Activated T-helper 2 cell treated with anti-CD3 and anti-CD28 coated beads, Interferon-gamma antibody, Interleukin-2, Interleukin-4, amounts not matched to agents 10 μg/mL and 5 μg/mL and 100 μg/mL, durations not matched to agents 14 hours and 24 hours and 36 hours (primary cell): ENCODE measurements at places on chromosomes 16 and 17. TPM values are rescaled to one million over a fixed set of nuclear protein-coding genes. Genes with fewer than 3 reads are reported as not detected.

Gene SEPTIN12
- not detected in 2 replicates for total RNA-seq

DNA sequence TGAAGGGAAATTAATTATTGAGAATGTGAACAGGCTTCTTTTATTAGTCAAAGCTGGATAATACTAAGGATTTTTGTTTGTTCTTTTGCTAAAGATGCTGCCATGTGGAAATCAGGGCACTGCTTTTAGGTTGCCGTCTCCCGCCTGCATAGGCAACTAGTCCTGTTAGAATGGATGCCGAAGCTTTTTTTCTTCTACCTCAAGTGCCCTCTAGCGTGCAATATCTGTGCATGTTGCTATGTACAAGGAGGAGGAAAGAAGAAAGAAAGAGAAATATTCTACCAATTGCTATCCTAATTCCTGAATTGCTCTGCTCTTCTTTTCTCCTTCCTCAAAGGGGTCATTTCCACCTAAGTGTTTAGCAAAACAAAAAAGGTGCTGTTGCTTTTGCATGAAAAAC, 5.2 kb upstream of the CDH8 start:
- no peak overlapping the region for H3K4me3 ChIP-seq
- H3K36me3 ChIP-seq = no peaks in the 10 kb centered on the region
- H3K4me1 ChIP-seq = no peaks in the 10 kb centered on the region
- no peak overlapping the region for H3K27ac ChIP-seq

Gene IGSF6
- not detected in 2 replicates for total RNA-seq

DNA sequence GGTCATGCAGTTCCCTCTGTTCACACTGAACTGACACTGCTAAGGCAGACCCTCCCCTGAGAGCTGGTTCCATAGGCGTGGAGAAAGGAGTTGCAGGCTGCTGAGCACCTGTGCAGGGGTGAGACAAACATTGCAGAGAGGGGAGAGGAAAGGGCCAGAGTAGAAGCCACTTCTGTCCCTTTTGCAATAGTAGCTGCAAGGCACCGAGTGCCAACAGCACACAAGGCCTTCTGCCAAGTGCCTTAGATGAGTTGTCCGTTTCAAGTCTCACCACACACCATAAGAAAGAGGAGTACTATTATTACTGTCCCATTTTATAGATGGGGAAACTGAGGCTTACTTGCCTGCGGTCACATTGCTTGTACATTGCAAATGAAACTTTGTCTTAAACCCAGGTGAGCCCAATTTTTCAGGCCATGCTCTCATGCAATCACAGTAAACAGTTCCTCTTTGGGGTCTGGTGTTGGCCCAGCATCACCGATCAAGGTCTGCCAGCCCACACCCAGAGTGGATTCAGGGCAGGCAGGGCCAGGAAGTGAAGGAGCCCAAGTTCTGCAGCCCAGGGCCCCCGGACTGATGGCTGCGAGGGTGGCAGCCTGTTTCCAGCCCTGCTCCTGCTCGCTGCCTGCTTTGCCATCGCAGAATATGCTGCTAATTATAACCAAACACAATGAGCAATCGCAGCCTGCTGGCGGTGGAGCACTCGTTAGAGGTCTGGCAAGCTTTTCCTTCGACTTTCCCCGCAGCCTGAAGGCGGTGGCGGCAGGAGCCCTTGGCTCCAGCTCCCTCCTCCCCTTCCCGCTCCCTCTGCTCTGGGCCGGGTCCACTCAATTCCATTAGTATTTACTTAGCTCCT, 36.8 kb upstream of the DYNLL2 start:
- DNase-seq = no peak
- no peak overlapping the region for H3K27ac ChIP-seq
- no peaks in the 10 kb centered on the region for H3K36me3 ChIP-seq
- peaks cover 20% of the 10 kb centered on the region for H3K27me3 ChIP-seq
- H3K4me1 ChIP-seq = no peaks in the 10 kb centered on the region

GRCh38 chr16:56225017-56225742, 33.9 kb downstream of the GNAO1 start:
- H3K4me1 ChIP-seq = peaks cover 23% of the 10 kb centered on the region
- no peaks in the 10 kb centered on the region for H3K36me3 ChIP-seq
- no peak for DNase-seq
- no peak overlapping the region for H3K27ac ChIP-seq

Gene ALDH3A1
- not detected in 2 replicates for total RNA-seq

GRCh38 chr16:58098207-58099096, 30.7 kb downstream of the CFAP20 start:
- peaks cover 7% of the 10 kb centered on the region for H3K4me1 ChIP-seq
- no peak overlapping the region for H3K27ac ChIP-seq
- no peaks in the 10 kb centered on the region for H3K36me3 ChIP-seq
- no peak overlapping the region for H3K4me3 ChIP-seq
- no peaks in the 10 kb centered on the region for H3K27me3 ChIP-seq

DNA sequence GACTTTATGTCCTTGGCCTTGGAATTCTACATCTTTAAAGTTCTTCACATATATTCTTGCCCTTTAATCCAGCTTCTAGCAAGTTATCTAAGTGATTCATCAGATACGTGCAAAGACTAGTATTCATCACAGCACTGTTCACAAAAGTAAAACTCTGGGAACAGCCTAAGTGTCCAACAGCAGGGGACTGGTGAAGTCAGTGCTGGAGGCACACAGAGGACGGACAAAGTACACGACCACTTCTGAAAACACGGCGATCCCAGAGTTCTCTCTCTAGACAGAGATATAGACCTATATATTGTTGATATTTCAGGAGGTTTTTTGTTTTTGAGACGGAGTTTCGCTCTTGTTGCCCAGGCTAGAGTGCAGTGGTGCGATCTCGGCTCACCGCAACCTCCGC, 12.8 kb downstream of the CTRB1 start:
- H3K36me3 ChIP-seq = no peaks in the 10 kb centered on the region
- H3K27me3 ChIP-seq = no peaks in the 10 kb centered on the region
- H3K4me1 ChIP-seq = no peaks in the 10 kb centered on the region
- H3K27ac ChIP-seq = no peak overlapping the region
